Central memory CD4-positive, alpha-beta T cell (primary cell): ENCODE measurements at places on chromosomes 7 and 10.

- DNase-seq: peak; percentile 40
Measured at GRCh38 chr10:58282615-58283014, 13.7 kb downstream of the CISD1 start.

GRCh38 chr7:39656415-39656814 lies 33.0 kb downstream of the RALA start:
- DNase-seq: no peak

DNA sequence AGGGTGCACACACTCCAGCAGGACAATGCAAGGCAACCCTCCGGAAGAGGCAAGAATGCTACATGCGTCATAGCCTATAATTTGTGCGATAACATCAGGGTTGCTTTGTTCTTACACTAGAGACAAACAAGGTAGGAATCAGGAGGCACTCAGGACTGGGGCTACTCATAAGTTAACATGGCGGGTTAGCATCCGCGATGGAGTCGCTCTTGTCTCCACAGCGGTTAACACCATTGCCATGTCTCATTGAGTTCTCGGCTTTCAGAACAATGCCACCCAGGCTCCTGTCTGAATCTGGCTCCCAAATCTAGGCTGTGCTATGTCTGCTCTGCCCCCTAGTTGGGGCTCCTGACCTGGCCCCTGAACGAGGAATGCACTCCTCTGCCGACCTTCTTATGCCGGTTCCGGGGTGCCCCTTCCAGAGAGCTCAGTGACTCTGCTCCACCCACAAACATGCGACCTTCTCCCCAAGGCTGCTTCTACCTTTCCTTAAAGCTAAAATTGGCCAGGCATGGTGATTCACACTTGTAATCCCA lies 24.9 kb upstream of the SLF2 start:
- DNase-seq: no peak

GRCh38 chr7:19928247-19928646 lies 154.8 kb upstream of the TMEM196 start:
- no peak for DNase-seq

DNA sequence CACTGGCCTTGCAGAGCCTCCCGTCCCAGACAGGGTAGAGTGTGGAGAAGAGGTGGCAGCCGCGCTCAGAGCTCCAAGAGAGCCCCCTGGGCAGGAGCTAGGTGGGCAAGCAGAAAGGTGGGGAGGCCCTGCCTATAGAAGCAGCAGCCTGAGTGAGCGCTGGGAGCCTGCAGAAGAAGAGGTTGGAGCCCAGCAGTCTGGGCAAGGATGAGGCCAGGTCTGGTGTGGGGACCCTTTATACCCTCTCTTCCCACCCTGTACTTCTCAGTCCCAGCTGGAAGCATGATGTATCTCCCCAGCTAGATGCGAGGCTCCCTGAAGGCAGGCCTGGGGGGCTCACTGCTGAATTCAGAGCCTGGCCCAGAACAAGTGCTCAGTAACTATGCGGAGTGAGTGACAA lies 44.5 kb upstream of the ZMIZ1 start:
- no peak for DNase-seq

DNA sequence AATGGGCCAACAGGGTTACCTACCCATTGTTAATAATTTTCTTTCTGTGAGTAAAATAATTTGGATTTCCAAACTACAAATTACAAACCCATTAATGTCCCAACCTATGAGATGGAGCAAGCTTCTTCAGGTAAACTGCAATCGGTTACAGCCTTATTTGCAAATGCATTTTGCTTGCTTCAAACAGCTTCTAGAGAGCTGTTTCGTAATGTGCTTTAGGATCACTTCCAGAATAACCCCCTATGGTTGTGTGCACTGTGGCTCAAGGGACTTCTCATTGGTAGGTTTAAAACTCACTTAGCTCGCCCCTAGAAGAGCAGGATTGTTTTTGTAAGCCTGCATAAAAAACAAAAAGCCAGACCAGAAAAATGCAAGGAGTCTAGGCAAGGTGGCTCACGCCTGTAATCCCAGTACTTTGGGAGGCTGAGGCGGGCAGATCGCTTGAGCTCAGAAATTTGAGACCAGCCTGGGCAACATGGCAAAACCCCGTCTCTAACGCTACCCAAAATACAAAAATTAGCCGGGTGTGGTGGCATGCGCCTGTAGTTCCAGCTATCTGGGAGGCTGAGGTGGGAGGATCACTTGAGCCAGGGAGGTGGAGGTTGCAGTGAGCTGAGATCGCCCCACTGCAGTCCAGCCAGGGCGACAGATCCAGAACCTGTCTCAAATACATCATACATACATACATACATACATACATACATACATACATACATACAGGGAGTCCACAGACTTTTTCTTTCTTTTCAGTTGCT lies 3.3 kb upstream of the MAP3K8 start:
- no peak for DNase-seq

DNA sequence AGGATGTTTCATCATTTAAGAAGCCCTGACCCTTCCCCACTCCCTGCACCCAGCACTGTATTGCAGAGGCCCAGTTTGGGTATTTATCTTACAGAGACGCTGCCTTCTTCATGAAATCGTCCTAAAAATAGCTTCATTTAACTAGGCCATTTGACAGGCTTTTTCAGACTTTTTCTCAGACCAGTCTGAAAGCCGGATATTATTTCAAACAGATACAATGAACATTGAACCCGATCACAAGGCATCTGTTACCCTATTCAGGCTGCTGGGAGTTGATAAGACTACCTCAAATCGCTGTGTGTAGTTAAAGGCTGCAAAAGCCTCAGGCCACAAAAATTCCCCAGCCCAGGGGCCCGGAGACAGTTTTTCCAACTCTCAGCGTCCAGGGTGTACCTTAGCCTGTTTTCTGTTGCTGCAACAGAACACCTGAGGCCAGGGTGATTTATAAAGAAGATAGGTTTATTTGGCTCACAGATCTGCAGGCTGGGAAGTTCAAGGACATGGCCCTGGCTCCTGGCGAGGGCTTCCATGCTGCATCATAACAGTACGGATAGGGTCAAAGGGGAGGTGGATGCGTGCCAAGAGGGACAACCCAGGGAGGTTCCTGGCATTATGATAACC lies 130.7 kb upstream of the SH2B2 start:
- no peak for DNase-seq

DNA sequence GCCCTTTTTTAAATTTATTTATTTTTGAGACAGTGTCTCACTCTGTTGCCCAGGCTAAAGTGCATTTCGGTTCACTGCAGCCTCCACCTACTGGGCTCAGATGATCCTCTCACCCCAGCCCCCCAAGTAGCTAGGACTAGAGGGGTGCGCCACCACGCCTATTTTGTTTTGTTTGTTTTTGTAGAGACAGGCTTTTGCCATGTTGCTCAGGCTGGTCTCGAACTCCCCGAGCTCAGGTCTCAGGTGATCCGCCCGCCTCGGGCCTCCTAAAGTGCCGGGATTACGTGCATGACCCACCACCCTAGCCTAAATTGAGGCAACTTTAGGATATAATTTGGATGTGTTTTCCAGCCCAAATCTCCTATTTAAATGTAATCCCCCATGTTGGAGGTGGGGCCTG lies 805 bp downstream of the ZNF736 start:
- no peak for DNase-seq
